ENCODE measurements at places on chromosomes 5 and 9.

GRCh38 chr5:3598769-3599211 is 3.2 kb downstream of the IRX1 start:
- DNase-seq, result no peak

DNA sequence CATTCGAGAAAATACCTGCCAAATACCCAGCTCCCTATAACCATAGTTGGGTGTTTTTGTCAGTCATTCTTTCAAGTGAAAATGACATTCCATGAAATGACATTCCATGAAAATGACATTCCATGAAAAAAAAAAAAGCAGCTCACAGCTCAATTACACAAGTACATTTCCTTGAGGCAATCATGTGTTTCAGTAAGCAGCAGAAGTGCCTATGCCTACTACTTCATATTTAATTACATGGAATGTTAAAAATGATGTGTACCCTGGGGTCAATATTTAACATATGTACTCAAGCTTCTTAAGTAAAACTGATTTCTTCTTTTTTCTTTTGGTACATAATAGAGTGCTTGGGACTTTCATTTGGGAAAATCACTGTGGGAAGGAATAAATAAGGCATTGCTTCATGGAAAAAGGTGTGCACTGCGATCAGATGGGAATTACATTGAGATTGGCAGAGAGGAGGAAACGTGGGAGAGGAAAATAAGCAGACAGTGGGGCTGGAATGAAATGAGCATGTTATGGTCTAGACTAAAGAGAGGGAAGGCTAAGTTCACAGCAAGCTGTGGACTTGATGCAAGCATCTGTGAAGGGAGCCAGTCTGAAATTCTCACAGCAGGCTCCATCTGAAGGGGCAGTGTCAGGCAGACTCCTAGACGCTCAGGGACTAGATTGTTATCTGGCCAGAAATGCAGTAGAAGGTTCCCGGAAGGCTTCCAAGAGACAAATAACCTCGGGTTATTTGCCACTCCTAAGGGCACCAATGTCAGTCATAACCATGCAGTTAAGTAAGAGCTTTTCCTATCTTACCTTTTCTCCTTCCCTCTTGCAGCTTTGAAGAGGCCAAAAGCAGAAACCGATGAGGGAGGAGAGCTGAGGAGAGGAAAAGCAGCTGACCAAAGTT is 15.2 kb upstream of the SPATA9 start:
- DNase-seq, result no peak

- no peak for DNase-seq
Measured at GRCh38 chr5:40405230-40405629, 274.5 kb upstream of the PTGER4 start.

DNA sequence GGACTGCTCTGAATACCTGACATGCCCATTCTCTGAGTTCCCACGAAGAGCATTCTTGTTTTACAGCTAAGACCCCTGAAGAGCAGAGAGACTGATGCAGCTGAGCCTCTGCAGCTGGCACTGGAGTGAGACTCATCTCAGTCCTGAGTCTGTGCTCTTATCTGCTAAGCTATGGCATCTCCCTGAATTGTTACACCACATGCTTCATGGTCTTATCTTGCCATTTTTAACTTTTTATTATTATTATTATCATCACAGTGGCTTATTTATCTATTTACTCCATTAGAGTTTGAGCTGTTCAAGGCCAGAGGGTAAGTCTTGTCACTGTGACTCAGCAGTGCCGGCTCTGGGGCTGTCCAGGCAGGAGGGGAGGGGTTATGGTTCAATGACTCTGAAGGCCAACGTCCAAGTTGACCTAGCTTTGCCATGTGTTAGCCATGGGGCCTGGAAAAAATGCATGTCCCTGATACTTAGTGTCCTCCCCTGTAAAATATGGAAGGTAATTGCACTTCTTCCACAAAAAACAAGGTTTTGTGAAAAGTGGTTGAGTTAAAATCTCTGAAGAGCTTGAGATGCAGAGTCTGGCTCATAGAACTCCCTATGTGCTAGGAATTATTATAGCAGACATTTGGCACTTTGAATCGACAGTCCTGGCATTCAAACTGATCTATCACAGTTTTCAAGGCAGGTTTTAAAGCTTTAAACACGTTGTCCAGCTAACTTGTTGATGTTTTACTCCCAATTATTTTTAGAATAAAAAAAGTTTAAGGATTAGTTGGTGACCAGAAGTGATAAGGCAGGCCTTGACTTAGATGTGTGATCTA is 94.6 kb downstream of the ALDH1A1 start:
- DNase-seq, result no peak

- no peak for DNase-seq
Measured at GRCh38 chr9:88291856-88292255, 96.4 kb upstream of the SPIN1 start.

- no peak for DNase-seq
Measured at GRCh38 chr9:79955300-79955699, 383.5 kb downstream of the TLE4 start.

- DNase-seq, result no peak
Measured at GRCh38 chr5:146339715-146340259, 1.1 kb downstream of the POU4F3 start.

- DNase-seq, result no peak
Measured at GRCh38 chr9:117714282-117714681, 10.1 kb downstream of the TLR4 start.

- DNase-seq, result no peak
Measured at GRCh38 chr5:18959535-18959934, 1028.5 kb downstream of the CDH18 start.

GRCh38 chr5:159913048-159913447 is 3.2 kb upstream of the ADRA1B start:
- DNase-seq, result no peak

DNA sequence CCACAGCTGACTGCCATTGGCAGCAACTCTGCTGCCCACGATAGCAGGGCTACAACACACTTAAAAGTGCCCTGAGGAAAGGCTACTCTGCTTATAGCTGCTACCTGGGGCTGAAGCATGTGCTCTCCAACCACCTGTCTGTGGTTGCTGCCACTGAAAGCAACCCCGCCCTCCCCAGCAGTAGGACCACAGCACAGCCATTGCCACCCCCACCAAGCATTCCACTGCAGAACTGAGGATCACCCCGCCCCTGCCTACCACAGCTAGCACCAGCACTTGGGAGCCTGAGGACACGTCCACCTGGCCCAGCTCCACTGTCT is 85.8 kb downstream of the LPAR1 start:
- DNase-seq, result no peak

- no peak for DNase-seq
Measured at GRCh38 chr5:65262096-65262495, 219.6 kb downstream of the ADAMTS6 start.

- no peak for DNase-seq
Measured at GRCh38 chr5:141672841-141673813, 8.9 kb downstream of the ARAP3 start.

GRCh38 chr5:36519881-36520280 is 86.5 kb upstream of the SLC1A3 start:
- no peak for DNase-seq

DNA sequence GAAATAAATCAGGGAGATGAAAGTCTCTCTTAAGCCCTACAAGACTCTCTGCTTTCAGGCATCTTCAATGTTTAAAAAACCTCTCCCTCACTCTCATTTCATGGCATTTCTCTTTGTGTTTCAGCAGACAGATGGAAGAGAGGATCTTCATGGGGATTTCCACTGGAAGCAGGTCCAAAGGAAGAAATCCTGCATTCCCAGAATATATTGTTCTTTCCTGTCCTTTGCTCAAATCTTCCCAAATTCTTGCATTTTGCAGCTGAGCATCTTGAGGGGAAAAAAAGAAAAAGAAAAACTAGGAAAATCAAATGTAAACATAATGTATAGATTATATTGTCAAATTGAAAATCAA is 382.2 kb downstream of the ENC1 start:
- no peak for DNase-seq

- no peak for DNase-seq
Measured at GRCh38 chr5:65902104-65902503, 24.3 kb upstream of the ERBIN start.

DNA sequence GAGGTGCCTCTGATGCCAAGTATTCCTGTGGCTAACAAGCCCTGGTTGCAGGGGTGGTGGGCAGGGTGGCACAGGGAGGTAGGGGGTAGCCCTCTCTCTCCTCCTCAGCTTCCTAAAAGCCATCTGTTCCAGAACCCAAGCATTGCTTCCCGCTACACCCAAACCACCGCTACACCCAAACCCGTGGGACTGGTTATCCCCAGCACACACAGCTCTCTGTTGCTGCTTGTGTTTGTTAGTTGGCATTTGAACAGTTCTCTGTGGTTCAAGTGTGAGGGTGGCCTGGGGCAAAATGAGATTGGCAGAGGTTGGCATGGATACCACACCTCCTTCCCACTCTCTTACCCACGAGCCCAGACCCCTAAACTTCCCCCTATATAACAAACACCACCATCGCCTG is 40.4 kb downstream of the SPARC start:
- no peak for DNase-seq

GRCh38 chr9:98593354-98594253 is 115.1 kb downstream of the GABBR2 start:
- DNase-seq, result no peak

DNA sequence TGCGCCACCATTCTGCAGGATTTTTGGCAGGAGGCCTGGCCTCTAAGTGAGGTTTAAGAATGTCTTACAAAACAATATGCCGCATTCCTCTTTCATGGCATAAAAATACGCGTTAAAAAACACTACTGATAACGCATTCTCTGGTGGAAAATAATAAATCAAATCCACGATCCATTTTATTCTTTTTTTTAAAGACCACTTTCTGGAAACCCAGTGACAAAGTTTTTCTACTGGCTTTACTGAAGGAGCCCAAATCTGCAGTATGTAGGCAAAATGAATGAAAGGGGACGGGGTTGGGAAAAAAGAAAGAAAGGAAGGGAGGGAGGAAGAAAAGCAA is 2.0 kb downstream of the SV2C start:
- DNase-seq, result no peak

GRCh38 chr5:61732369-61732768 is 400.3 kb downstream of the ZSWIM6 start:
- no peak for DNase-seq

- no peak for DNase-seq
Measured at GRCh38 chr9:80061940-80062339, 490.2 kb downstream of the TLE4 start.

DNA sequence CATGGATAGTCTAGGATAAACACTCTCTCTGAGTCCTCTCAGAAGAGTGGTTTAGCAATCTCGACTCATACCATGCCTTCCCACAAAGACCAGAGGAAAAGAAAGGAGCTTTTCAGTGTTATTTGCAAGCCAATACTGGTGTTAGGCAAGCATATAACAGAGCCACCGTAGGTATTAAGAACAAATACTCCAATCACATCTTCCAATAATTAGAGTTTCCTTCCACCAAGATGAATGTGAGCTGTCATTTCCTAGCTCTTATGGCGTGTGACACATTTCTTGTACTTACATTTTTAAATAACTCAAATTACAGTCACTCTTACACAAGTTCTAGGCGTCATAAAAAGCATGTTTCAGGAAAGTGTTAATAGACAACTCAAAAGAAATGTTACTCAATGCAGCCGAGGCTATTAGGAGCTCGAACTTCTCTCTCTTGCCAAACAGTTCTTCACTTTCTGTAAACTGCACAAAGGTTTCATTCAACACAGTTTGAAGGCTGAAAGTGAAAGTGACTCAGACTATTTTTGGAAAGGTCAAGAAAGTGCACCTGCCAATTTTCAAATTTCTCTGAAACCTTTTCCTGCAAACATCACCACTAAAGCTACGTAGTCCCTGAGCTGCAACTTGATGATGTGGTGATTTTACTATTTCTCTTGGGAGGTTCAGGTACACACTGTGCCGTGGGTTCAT is 153.8 kb downstream of the AUH start:
- DNase-seq, result no peak

DNA sequence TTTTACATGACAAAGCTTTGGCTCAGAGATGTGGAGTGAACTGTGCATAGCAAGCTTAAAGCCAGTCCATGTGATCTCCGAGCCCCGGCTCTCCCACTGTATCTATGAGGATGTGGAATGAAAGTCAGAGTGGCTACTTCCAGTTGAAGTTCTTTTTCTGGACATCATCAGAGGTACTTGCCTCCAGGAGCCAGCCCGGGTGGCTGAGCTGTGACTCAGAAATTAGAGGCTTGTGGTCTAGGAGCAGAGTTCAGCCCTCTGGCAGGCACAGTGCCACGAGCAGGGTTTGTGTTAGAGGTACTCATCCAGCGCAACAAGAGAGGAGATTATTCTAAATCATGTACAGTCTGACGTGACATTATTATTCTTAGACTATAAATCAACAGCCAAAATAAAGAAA is 322.5 kb downstream of the CDK5RAP2 start:
- DNase-seq, result no peak

- DNase-seq, result no peak
Measured at GRCh38 chr5:38867032-38867398, 21.2 kb downstream of the OSMR start.

- DNase-seq, result no peak
Measured at GRCh38 chr5:62935660-62936059, 357.0 kb downstream of the LRRC70 start.

GRCh38 chr5:108266242-108266641 is 115.7 kb downstream of the FBXL17 start:
- no peak for DNase-seq

DNA sequence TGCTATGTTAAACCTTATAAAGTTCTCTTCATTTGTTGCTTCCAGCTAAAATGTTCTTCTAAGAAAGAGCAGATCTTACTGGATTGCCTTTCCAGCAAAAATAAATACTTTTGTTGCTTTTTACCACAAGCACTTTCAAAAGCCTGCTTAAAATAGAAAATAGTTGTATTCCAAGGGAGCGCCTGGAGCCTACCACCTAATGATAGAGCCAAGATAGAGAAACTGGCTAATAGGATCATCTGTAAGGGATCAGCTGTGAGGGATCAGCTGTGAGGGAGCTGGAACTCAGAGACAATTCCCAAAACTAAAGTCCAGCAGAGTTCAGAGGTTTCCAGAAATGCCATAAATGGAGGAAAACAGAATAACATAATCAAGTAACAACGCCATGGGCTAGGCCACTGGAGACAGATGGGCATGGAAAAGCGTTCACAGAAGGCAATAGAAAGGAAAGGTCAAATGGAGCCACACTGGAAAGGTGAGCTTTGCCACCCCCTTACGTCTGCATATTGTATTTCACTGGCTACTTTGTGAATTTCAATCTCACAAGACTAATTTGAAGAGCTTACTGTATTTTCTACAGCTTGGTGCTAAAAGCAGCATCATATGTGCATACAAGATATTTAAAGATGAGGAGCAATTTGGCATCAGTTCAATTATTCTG is 140.6 kb upstream of the TLE4 start:
- no peak for DNase-seq

Data from NCI-H187 (cell line).